ENCODE measurements at places on chromosomes 12 and 14.

DNA sequence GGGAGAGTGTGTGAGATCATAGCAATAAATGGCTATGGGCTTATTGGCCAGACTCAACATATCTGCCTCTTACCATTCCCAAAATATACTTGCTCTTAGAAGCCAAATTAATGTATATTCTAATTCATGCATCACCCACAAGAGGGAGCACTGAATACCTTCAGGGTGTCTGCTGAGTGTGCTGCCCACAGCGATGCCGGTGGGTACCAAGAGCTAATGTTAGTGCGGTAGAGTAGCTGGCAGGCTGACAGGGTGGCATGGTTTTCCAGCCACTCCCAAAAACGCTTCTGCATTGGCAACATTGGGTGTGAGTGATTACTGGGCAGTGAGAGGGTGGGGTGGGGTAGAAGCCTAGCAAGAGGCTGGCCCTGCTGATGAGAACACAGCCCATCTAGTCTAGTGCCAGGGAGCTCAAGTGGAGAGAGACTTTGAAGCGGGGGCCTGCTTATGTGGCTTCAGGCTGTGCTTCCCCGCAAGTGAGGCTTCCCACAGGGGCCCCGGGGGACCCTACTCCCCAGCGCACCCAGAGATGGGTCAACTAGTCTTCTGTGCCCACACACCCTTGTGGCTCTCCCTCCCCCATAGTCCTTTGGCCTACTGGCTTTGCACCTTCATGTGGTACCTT lies 9.2 kb upstream of the PLEKHD1 start:
- DNase-seq, result no peak

- DNase-seq, result no peak
Measured at GRCh38 chr12:26473291-26473690, 277.9 kb downstream of the SSPN start.

DNA sequence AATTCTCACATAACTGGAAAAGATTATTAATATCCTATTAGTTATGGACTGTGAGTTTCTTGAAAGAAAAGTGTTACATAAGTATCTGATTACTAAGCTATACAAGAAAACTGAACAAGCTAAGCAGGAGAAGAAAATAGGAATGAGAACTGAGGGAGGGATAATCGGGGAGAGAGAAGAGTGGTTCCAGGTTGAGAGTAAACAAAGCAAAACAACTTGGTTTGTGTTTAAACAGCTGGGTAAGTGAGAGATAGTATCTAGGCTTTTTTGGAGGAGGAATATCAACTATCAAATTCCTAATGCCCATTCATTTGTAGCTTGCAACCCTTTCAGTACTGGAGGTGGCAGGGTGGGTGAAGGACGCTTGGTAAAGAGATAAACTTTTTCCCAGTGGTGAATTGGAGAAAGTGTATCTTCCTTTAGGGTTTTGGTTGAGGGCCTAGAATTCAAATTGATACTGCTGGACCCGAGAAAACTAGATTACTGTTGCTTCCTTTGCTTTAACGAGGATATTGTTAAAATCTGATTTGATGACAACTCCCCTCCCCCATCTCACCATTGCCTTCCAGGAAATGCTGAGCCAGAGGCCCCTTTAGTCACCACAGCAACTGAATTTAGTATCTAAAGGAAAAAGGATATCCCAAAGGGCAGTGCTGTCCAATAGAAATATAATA lies 2.0 kb upstream of the SLC2A3 start:
- DNase-seq, result no peak

- no peak for DNase-seq
Measured at GRCh38 chr14:71361336-71361735, 454.1 kb downstream of the PCNX1 start.

DNA sequence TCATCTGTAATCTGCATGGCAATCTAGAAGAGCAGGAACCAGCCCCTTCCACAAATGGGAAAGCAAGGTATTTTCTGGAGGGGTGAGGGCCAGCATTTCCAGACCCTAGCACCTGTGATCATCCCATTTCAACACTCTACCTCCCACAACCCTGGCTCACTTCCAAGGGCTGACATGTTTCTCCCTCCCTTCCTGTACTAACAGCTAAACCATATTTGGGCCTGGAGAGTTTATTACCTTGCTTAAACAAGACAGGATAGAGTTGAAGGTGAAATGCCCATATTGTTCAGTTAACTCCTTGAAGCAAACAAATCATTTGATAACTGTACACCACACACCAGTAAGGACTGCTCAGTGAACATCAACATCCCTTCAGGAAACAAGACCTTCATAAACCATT lies 158.4 kb downstream of the PPM1H start:
- DNase-seq, result no peak

DNA sequence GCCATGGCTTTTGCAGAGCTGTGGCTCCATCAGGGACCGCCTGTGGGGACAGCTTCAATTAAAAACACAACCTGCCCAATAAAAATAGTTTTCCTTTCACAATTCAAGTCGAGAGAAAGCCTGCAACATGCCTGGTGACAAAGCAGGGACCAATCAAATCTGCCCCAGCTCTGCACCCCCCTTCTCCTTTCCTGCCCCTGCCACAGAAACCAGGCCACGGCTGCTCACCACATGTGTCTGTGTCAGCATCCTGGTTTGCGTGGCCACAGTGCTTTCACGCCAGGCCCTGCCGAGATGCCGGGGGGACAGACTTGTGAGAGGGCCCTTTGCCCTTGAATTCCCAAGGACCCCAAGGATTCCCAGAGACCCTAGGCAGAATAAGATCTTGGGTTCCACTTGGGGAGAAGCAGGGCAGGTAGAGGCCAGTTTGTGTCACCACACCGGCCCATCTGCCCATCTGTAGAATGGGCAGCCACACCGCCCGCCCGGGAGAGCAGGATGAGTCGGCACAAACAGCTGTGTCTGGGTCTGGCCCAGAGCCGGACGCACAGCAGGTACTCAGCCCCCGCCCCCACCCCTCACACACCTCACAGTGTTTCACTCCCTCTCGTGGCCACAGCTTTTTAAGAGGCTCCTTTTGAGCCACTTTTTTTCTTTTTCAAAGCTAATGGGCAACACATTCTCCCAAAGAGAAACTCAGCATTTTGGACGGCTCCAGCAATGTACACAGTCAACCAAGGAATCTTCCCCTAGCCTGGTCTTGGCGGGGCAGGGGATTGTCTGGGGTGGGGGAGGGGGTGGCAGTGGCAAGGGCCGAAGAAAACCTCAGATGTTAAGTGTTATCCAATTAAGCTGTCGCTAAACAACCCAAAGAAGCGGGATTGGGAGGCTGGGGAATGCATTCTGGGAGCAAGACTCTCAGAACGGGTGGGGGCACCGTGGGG lies 41.5 kb downstream of the BCL11B start:
- no peak for DNase-seq

DNA sequence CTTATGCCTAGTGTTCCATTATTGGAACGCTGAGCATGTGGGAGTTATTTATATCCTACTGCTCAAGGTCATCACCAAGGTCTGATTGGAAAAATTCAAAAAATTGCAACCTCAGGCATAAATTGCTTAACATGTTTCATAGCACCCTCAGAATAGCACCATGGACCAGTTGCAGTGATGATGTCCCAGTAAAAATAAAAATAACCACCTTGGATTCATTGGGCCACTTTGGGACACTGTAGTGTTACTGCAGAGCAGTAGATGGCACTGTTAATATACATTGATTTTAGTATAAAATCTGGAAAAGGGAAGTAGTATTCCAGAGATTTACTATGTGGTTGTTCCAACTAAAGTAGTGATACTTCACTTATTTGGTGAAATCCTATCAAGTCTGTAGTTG lies 31.0 kb upstream of the PTCSC3 start:
- peak; percentile 37 for DNase-seq

DNA sequence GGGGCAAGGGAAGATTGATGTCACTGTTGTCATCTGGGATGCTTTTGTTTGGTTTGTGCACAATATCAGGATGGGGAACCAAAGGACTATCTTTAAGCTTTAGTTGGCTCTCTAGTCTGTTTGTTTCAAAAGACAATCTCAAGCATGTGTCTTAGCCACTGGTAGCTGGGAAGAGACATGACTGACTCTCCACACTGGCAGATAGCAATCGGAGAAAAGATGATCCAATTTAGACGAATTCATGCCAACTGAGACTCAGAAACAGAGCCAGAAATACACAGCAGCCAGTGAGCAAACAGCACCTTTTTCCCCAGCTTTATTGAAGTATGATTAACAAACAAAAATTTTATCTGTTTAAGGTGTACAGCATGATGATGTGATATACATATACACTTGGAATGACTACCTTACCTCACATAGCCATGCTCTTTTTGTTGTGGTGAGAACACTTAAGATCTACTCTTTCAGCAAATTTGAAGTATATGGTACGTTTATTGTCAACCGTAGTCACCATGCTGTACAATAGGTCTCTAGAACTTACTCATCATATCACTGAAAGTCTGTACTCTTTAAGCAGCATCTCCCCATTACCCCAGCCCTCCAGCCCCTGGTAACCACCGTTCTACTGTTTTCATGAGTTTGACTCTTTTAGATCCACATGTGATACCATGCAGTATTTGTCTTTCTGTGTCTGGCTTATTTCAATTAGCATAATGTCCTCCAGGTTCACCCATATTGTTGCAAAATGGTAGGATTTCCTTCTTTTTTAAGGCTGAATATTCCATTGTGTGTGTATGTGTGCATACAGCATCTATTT lies 50.6 kb downstream of the DUSP16 start:
- no peak for DNase-seq

Measured in NCI-H2081 treated with DMSO at 0.1 percent for 48 hours (cell line).